Fibroblast of villous mesenchyme (primary cell): ENCODE measurements at places on chromosomes 5 and 9. TPM values are rescaled to one million over a fixed set of nuclear protein-coding genes. Genes with fewer than 3 reads are reported as not detected.

DNA sequence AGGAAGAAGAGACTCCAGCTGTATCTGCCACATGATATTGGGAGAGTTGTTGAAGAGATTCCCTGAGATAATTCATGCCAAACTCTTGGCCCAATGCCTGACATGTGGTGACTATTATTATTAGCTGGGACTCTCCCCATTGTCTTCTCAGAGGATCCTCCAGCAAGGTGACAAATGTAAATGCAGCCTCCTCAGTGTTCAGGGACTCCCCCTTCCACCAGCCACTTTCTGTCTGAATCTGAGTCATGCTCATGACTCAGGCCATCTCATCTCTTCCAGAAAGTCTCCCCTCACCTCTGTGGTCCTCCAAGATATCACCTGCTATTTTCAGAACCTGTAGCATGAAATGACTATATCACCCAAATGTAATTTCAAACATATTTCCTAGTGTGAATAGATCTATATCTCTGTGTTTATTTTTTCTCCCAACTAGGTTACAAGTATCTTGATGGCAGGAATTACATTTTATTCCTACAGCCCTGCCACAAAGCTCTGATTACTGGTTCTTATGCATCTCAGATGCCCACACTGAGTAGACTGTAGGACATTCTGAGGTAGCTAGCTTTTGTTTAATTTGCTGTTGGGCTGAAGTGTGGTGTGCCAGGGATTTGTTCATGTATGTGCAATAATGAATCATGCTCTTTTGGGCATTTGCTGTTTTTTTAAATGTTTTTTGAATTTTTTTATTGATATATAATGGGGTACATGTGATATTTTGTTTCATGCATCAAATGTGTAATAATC lies 126.6 kb upstream of the IL12B start:
- DNase-seq = no peak

GRCh38 chr5:64417390-64417789 lies 88.4 kb upstream of the RGS7BP start:
- DNase-seq = no peak

DNA sequence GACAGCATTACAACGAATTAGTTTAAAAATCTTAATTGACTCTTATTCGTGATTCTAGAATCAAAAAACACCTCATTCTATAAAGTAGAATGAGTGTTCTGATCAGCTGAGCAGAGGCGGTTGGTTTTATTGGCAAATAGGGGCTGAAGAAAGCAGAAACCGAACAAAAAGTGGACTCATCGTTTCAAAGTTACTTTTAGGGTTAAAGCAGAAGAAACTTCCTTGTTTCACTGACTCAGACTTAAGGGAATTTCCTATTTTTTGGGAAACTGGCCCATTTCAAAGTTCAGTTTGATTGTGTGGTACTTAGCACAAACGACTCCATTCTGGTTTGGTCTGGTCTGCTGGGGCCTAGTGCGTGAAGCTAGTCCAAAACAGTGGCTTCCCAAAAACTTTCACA lies 862 bp upstream of the NDUFB6 start:
- no peak for DNase-seq

- no peak for DNase-seq
Measured at GRCh38 chr5:127416906-127417305, 100.5 kb upstream of the PRRC1 start.

DNA sequence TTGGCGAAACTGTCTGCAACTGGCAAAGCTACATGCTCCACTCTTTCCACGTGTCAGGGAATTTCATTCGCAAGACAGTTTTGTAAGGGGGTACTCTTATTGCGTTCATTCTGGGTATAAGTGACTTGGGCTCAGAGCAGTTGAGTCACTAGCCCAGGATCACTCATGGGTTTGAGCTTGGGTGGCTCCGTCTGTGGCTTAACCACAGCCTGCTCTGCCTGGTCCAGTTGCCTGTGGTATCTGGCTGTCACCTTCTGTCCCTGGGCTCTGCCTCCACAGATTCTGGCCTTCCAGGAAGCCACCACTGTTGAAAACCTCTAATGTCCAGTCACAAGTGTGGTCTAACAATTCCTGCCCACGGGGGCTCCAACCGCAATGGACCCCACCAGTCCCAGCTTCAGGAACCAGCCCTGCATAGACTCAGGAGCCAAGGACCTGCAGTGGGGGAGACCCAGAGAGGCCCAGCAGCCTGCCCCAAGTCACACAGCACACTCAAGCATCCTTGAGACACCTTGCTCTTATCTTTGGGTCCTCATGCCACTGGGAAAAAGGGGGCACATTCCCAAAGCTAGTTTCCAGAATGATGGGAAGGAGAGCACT lies 10.4 kb downstream of the KIF12 start:
- no peak for DNase-seq

- peak; percentile 78 for DNase-seq
Measured at GRCh38 chr5:73312146-73312871, 136.3 kb downstream of the FOXD1 start.

- peak; percentile 82 for DNase-seq
Measured at GRCh38 chr9:133935328-133936005, 56.7 kb downstream of the VAV2 start.

Gene SLC2A6
- 35.4 and 41.9 TPM in 2 replicates for total RNA-seq

Gene TEX48
- total RNA-seq = not detected in 2 replicates

- DNase-seq = peak; percentile 1
Measured at GRCh38 chr5:43973318-43973717, 370.3 kb downstream of the NNT start.

Gene EGFL7
- 7.7 and 9.9 TPM in 2 replicates for total RNA-seq

GRCh38 chr5:16913187-16914107 lies 22.6 kb downstream of the MYO10 start:
- DNase-seq = no peak

GRCh38 chr5:124880903-124881697 lies 134.7 kb upstream of the ZNF608 start:
- no peak for DNase-seq

GRCh38 chr9:71941998-71942567 lies 30.6 kb downstream of the C9orf85 start:
- no peak for DNase-seq

Gene DNAJC21
- 22.2 and 44.5 TPM in 2 replicates for total RNA-seq

GRCh38 chr5:136042665-136043121 lies 13.9 kb downstream of the TGFBI start:
- DNase-seq = no peak

GRCh38 chr5:139711067-139711905 lies 63.1 kb downstream of the CXXC5 start:
- peak; percentile 46 for DNase-seq

DNA sequence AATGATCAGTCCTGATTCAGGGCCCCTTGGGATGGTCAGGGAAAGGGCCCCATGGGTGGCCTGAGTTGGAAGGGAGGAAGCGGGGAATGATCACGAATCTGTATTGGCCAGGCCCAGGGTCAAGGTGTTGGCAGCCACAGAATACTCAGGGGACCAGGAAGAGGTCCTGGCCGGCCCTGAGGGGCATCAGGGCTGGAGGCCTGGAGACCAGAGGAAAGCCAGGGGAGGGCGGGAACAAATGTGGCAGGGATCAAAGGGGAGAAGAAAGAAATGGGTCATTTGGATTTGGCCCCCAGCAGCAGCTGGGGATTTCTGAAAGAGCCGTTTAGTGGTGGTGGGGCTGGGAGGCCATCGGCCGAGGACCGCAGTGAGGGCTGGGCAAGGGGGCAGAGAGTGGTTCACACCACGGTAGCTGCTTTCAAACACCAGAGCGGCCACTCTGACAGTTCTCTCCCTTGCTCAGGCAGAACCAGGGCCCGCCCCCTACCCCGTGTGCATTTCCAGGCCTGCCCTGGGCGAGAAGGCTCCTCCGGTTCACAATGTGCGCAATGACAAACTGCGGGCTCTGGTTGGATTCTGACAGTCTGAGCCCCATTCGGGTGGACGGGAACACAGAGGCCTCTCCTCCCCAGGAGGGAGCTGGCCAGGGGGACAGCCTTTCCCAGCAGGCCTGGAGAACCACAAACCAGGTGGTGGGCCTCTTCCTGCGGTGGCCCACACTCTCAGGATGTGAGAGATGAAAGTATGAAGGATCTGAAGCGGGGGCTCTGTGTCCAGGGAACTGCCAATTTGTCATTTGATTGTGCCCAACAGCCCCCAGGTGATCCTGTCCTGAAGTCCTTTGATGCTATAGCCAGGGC lies 220.3 kb upstream of the IER5L start:
- no peak for DNase-seq

DNA sequence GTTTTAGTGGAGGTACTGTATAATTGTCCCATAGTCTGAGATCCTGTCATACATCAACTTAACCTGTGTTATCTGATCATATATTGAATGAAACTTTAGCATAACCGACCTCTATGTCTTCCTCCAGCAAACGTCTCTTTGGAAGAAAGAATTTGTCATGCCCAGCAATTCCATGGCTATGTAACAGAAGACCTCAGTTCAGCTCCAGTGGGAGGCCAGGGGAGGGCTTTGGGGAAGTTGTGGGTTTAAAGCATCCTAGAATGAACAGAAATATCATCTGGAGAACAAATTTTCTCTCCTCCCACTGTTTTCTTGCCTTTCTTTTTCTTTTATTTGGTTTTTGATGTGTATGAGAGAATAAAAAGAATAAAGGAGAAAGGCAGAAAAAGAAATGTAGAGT lies 164.5 kb downstream of the GAS1 start:
- DNase-seq = no peak

- peak; percentile 58 for DNase-seq
Measured at GRCh38 chr5:35365758-35366157, 135.5 kb upstream of the PRLR start.

DNA sequence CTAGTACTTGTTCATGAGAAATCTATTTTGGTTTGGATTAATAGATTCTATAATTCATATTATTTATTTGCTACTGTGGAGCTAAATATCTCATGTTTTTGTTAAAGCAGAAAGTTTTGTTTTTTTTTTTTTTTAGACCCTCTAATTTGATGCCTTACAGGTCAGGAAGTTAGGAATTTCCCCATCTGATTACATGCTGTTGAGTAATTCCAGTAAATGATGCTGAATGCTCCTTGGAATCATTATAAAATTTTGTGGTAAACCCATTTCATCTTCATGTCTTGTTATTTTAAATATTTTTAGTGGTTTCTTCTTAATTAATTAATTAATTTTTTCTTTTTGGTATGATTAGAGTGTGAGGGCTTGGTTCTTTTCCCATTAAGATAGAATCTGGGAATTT lies 35.6 kb downstream of the NNT start:
- DNase-seq = no peak

Gene GKAP1
- 0.97 and 2.2 TPM in 2 replicates for total RNA-seq

Gene IFNK
- not detected in 2 replicates for total RNA-seq

Gene CYFIP2
- total RNA-seq = 11.6 and 13.4 TPM in 2 replicates

Gene ELL2
- total RNA-seq = 136 and 302 TPM in 2 replicates

- peak; percentile 73 for DNase-seq
Measured at GRCh38 chr5:60633341-60633740, 66.6 kb downstream of the DEPDC1B start.

- DNase-seq = no peak
Measured at GRCh38 chr5:57785946-57786345, 303.3 kb upstream of the ACTBL2 start.

- no peak for DNase-seq
Measured at GRCh38 chr5:19143935-19144334, 844.1 kb downstream of the CDH18 start.

DNA sequence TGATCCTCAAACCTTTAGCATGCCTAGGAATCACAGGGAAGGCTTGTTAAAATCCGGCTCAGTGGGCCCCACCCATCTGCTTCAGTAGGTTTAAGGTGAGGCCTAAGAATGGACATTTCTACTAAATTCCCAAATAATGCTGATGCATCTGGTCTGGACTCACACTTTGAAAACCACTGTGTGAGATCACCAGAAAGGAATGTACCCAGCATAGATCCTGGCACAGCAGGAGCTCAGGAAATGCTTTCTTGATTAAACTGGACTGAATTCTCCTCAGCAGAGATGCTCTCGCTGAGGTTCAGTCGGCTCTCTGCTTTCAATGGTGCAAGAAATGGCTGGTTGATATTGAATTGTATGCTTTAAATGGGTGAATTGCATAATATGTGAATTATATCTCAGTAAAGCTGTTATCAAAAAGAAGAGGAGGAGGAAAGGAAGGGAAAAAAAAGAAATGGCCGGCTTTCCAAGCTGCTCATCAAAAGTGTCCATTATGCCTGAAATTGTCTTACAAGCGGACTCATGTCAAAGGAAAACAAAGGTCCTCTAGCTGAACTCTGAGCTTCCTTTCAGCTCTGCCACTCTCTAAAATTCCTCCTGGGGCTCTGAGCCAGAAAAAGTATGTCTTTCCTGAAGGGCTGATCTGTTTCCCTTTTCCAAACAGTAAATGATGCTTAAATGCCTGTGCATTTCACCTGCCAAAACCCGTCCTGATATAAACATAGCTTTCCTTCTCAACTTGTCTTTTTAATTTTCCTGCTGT lies 77.6 kb upstream of the SAP30L start:
- peak; percentile 91 for DNase-seq

DNA sequence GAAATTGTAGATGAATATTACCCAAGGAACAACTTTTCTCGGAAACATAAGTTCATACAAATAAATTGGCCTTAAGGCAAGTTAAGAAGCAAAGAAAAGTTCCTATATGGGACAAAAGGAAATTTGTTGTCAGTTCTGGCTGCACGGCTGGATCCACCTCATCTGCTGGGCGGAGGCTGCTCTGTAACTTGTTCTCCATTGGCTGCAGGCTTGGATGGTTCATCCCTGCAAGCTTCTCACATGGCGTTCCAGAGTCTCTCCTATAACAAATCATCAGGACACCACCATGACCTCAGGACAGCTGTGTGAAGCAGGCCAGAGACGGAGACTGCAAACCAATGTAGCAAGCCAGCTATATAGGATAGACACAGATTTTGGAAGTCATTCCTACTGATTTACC lies 81.4 kb upstream of the DAB2 start:
- DNase-seq = no peak

DNA sequence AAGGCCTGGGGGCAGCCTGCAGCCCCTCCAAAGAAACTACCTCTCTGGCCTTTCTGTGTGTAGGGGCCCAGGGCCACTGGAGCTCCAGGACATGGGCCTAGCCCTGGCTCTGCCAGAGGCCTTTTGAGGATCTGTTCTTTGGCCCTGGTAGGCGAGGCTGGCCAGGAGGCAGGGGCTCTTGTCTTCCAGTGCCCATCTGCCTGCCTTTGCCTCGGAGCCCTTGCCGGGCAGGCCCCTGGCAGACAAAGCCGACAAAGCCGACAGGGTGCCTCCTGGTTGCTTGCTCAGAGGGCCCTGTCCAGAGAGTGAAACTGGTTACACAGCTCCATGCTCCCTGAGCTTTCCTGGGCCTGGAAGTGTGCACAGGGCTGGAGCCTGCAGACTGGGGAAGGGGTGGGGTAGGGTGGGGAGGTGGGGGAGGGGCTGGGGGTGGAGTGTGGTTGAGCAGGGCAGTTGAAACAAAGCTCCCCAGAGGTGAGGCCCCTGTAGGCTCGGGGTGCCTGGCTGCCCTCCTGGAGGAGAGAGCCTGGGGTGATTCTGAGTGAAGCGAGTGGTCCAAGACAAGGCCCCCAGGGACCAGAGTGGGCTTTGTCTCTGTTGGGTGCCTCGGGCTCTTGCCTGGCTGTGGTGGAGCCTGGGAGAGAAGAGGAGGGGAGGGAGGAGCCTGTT lies 29.3 kb downstream of the PTPA start:
- peak; percentile 67 for DNase-seq

GRCh38 chr9:117247266-117247665 lies 167.6 kb downstream of the ASTN2 start:
- DNase-seq = peak; percentile 2

- no peak for DNase-seq
Measured at GRCh38 chr5:113344973-113345940, 89.5 kb downstream of the TSSK1B start.

- no peak for DNase-seq
Measured at GRCh38 chr9:115340314-115340713, 222.4 kb upstream of the TNC start.
